Gastrocnemius medialis (tissue), 4 donors: ENCODE measurements at places on chromosomes 7 and 10. TPM values are rescaled to one million over a fixed set of nuclear protein-coding genes. Genes with fewer than 3 reads are reported as not detected.

Gene TLX1
- total RNA-seq: not detected

Gene PRPS1L1
- not detected for total RNA-seq

Gene GPRIN2
- total RNA-seq: not detected

DNA sequence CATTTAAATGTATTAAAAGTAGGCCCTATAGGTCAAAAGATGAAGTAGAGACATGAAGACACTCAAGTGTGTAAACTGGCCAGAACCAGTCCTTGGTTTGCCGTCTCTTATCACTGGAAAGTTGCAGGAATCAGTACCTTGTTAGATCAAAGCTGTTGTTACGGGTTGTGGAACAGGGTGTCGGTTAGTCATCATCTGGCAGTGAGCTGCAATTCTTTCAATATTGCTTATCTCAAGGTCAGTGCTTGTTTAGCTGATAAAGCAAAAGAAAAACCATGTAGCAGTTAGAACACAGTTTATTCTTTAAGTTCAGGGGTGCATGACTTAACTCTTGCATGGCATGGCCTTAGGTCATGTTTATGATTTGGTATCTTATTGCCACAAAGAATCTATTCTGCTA is 10.0 kb upstream of the SLC13A1 start:
- H3K36me3 ChIP-seq: no peaks in the 10 kb centered on the region
- no peak for DNase-seq
- H3K4me3 ChIP-seq: no peak overlapping the region

DNA sequence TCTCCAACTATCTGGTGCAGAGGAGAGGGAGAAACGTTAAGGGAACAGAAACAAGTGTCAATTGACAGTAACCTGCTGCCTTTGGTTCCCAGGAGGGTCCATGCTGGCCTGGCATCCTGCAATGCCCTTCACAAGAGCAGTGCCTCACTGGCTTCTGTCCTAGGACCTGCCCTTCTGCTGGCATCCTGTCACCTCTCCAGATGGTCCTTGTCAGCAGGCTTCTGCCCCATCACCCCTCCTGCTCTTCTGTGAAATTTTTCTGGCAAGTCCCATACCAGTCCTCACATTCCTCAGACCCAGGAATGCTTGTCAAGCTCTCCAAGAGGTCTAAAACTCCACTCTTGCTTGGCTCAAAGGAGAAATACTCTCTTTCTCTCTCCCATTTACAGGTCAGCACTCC is 34.2 kb downstream of the C10orf67 start:
- no peaks in the 10 kb centered on the region for H3K27me3 ChIP-seq
- H3K4me3 ChIP-seq: no peak overlapping the region
- no peak for DNase-seq
